ENCODE measurements at places on chromosomes 5 and 9.

- DNase-seq, result peak; percentile 34
Measured at GRCh38 chr5:59724482-59725391, 168.8 kb downstream of the PDE4D start.

DNA sequence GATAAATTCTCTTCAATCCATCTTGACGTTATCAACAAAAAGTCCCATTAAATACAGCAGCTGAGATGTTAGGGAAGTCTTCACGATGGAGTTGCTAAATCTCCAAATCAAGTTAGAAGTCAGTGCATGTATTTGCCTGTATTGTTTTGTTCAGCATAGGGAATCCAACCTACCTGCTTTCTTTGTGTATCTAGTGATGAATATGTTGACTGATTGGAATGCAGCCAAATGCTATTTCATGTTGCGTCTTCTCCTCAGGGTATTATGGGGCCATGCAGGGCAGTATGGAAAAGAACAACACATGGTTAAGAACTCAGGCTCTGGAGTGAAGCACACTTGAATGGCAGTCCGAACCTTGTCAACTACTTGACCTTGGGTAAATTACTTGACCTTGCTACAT, 529.5 kb upstream of the ZNF462 start:
- no peak for DNase-seq

DNA sequence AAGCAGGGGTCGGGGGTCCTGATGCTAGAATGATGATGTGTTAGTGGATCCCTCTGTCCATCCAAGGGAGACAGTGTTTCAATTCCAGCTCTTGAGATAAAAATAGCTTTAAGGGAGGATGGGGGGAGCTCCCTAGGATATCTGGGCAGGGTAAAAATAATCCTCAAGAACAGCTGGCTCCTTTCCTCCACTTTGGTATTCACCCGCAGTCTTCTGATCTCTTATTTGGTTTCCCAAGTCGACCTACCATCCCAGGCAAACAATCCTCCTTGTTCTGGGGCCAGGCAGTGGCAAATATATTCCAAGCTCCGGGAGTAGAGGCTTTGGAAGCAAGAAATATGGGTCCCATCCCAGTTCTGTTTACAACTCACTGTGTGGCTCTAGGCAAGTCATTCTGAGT, 14.5 kb upstream of the COL27A1 start:
- DNase-seq, result no peak

DNA sequence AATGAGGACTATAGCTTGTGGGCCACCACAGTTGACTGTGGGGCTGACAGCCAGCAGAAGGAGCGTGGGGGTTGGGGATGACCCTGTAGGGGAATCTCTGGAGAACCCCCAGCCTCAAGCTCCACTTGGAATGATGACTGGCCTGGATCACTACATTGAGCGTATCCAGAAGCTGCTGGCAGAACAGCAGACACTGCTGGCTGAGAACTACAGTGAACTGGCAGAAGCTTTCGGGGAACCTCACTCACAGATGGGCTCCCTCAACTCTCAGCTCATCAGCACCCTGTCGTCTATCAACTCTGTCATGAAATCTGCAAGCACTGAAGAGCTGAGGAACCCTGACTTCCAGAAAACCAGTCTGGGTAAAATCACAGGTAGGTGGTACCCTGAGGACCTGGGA, 128.4 kb upstream of the DMRT1 start:
- no peak for DNase-seq

DNA sequence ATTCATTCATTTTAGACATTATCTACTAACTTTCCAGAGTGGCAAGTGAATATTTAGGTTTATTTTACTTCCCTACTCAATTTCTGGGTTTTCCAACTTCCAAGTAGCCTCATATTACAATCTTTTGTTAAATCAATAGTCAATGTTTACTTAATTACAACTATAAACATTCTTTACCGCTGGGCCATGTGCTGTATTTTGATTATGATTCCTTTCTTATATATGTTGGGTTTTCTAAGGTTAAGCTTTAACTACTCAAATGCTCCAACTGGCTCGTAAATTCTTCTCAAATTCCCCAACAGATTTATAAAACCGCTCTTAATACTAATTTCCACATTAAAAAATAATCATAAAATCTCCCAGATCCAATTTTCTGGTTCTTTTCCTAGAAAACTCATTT, 110.1 kb upstream of the ABCA1 start:
- no peak for DNase-seq

- no peak for DNase-seq
Measured at GRCh38 chr5:147731431-147732290, 50.9 kb downstream of the JAKMIP2 start.

GRCh38 chr5:67880876-67881275, 334.7 kb upstream of the PIK3R1 start:
- no peak for DNase-seq

DNA sequence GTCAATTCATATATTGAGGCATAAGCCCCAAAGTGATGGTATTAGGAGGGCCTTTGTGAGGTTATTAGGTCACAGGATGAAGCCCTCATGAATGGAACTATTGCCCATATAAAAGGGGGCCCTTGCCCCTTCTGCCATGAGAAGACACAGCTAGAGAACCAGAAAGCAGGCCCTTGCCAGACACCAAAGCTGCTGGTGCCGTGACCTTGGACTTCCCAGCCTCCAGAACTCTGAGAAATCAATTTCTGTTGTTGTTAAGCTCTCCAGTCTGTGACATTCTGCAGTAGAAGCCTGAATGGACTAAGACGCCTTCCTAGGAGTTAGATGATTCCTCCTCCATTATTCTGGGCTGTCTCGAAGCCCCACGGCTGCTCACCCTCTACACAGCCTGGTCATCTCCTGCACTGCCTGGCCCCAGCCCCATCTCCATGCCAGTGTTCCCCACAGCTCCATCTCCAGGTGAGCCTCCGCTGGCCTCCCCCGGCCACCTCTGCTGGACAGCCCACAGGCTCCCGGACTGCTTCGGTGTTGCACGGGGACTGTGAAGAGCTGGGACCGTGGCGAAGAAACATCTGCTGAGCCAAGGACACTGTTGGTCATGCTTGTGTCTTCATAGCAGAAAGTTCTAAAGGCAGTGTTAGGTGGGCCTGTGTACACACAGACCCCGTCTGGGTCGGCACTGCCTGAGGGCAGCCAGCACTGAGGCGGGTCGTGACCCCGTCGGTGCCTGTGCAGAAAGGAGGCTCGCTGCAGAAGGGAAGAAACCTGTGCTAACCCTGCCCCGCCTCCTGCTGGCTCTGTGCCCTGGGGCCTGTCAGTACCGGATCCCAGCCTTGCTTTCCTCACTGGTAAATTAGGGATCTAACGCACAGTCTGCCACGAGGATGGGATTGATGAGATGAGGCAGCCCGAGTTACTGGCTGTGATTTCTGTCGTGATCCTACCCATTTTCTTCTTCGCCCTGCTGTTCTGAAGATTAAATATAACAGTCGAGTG, 55.1 kb upstream of the CNOT6 start:
- DNase-seq, result no peak

DNA sequence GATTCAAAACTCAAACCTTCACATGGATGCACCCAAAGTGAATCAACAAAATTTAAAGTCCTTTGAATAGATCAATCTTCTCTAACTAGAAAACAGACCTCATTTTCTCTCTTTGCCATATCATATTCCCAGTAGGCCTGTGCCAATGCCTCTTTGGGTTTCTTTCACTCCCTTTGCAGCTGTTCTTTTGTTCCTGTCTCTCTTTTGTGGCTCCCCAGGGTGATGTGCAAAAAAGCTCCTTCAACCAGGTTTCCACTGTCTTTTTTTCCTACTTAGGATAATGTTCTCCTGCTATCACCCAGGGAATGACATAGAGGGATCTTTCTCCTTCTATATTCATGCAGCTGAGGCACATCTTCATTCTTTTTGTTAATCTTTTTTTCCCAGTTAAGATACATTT, 54.6 kb downstream of the MARCHF3 start:
- no peak for DNase-seq

DNA sequence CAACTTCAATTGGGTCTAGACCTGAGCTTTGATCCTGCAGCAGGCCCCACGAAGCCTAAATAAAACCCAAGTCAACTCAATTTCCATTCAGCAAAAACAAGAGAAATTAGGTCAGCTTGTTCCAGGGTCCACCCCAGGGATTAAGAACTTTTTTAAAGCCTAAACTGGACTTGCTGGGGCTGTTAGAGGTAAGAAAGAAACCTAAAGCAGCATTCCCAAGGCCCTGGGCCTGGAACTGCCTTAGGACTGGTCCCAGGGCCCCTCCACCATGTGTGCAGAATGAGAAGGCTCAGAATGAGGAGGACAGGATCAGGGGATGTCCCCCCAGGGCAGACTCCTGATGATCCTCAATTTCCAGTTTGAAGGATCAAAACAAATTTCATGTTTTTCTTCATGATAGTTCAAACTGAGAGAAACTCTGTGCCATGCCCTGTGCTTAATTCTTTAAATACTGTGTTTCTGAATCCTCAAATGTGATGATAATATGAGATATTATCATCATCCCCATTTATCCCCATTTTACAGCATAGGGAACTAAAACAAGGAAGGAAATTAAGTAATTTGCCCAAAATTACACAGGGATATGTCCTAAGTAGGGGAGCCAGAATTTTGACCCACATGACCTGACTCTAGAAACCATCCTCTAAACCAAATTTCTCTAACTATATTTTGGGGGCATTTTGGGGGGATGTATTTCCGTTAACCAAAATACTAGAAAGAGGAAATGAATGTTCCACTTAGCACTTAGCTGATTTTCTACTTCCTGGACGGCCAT, 64.5 kb downstream of the DENND1A start:
- DNase-seq, result no peak

DNA sequence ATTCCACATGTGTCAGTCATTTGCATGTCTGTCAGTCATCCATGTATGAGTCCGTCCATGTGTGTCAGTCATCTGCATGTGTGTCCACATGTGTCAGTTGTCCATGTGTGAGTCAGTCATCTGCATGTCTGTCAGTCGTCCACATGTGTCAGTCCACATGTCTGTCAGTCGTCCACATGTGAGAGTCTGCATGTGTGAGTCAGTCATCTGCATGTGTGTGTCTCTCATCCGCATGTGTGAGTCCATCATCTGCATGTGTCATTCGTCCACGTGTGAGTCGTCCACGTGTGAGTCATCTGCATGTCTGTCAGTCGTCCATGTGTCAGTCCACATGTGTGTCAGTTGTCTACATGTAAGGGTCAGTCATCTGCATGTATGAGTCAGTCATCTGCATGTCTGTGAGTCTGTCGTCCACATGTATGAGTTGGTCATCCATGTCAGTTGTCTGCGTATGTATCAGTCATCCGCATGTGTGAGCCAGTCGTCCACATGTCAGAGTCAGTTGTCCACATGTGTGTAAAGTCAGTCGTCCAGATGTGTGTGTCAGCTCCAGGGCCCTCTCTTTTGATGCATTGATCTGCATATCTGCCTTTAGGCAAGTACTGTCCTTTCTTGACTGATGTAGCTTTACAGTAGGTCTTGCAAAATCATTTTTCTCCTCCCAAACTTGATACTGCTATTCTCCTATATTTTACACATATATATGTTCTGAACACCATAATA, 72.5 kb upstream of the CACNA1B start:
- peak; percentile 12 for DNase-seq

DNA sequence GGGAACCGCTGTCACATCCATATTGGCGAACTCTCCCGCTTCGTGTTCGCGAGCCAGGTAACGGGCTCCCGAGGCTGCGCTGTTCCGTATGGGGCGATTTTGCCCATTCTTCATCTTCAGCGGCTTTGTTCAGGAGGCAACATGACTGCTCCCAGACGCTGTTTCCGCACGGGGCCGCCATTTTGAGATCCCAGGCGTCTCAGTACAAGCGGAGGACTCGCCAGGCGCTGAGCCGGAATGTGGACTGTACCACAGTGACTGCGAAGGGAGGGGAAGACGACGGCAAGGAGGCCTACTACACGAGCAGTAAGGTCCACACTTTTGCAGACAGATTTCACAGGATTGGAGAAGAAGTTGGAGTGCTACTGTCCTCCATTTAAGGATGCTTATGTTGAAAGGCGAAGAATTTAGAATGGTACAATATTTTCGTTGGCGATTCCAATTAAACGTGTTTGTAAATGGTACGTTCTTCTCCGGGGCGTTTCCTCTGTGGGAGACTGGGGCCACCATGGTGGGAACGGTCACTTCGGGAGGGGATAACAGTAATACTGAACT, 41.6 kb upstream of the ZNF300 start:
- DNase-seq, result peak; percentile 78

DNA sequence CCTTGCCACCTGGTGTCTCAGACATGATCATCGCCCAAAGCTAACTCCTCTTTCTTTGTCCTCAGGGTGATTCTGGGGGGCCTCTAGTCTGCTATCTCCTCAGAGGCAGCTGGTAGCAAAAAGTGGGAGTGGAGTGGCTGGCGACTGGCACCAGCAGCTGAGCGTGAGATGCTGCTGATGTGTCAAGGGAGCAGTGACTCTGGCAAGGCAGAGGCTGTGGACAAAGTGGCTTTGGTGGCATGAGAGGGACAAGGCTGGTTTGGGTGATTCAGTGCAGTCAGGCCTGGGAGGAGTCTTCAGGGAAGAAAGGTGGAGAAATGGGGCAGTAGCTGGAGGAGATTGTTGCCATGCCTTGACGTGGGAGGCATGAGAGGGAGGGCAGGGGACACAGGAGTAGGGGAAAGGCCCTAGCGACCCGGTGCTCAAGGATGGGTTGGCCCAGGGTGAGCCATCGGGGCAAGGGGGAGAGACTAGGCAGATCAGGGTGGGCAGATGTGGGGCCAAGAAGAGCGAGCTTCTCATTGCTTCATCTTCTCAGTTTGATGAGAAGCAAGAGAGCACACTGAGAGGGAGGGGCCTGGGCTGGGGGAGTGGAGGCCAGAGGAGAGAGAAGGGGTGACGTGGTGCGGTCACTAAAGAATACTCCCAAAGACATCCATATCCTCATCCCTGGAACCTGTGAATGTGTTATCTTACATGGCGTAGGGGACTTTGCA, 64.2 kb upstream of the SPTLC1 start:
- no peak for DNase-seq

GRCh38 chr5:81247441-81247972, 14.4 kb downstream of the CKMT2 start:
- DNase-seq, result peak; percentile 48

DNA sequence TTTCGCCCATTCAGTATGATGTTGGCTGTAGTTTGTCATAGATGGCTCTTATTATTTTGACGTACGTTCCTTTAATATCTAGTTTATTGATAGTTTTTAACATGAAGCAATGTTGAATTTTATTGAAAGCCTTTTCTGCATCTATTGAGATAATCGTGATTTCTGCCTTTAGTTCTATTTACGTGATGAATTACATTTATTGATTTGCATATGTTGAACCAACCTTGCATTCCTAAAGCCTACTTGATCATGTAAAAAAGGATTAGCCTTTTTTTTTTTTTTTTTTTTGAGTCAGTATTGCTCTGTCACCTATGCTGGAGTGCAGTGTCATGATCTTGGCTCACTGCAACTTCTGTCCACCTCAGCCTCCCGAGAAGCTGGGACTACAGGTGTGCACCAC, 25.1 kb downstream of the ITK start:
- DNase-seq, result no peak
